Activated naive CD8-positive, alpha-beta T cell treated with anti-CD3 and anti-CD28 coated beads for 36 hours (primary cell): ENCODE measurements at places on chromosomes 3 and 15.
A peak's percentile ranks its signal among the peaks of the same experiment; 100 is the strongest.

- no peak for DNase-seq
Observed at GRCh38 chr15:60000824-60001609, 3.1 kb upstream of the FOXB1 start.

DNA sequence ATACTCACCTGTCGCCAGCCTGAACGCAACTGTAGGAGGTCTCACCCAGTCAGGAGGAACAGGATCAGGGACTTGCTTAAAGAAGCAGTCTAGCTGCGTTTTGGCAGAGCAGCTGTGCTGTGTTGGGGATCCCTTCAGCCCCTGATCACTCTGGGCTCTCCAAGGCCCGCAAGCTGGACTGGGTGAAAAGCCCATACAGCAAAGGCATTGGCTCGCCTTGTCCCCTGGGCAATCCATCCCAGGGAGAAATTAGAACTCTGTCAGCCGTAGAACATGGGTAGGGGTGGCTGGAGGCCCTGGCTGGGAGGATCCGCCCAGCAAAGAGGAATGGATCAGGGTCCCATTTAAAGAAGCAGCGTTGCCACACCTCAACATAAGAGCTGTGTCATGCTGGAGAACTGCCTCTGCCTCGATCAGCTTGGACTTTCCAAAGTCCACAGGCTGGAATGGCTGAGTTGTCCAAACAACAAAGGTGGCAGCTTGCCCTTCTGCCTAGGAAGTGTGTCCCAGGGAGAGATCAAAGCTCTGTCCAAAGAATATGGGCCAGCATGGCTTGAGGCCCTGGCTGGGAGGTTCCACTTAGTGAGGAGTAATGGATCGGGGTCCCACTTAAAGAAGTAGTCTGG, 9.1 kb downstream of the OR5H2 start:
- no peak for DNase-seq

DNA sequence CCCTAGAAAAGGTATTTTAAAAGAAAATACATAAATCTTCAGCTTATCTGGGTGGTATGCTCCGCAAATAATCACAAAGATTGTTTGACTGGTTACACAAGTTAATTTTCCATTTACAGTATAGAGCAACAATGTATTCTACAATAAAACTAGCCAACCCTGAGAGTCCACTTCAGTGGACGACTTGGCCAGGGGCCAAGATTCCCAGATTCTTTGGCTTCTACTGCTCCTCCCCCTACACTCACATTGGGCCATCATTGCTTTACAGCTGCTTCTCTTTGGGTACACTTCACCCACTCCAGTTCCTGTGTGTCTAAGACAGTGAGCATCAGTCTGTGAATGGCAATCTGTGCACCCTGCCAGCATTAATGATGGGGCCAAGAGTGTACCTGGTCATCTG, 17.2 kb upstream of the PRICKLE2 start:
- no peak for DNase-seq

- no peak for DNase-seq
Observed at GRCh38 chr3:192928720-192929119, 11.1 kb upstream of the MB21D2 start.

DNA sequence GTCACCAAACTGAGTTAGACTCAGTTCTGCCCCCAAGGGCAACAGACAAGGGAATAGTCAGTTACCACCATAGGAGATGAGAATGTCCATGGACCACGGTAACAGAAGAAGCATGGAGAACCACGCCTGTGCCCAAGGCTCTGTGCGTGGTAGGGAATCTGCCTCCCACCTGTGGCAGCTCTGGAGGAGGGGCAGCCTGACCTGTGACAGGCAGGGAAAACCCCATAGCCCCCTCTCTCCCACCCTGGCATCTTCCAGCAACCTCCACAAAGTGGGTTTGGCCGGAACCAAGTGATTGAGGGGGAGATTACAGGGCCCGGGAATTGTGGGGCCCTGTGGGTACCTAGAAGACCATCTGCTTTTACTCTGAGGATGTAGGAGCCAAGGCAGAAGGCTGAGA, 14.3 kb upstream of the LTF start:
- no peak for DNase-seq

DNA sequence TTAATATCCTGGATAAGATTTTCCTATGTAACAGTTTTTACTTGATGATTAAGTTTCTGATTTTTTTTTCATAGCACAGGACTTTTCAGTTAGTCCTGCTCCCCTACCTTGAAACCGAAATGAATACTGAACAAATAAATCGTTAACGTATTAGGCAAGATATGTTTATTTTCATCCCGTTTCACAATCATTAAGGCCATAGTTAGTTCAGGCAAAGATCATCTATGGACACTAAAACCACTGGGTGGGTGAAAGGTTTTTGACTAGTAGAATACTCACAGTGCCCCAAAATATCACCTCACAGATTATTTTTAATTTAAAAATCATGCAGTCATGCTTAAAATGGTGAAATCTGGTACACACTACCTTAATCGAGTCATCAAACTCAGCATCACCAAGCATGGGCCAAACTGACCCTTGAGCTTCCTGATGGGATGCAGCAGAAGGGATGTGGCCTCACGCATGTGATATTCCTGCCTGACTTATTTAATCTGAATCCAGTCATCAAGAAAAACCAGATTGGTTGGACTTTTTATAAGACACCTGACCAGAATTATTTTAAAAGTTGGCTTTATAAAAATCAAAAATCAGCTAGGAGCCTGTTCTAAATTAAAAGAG, 365.0 kb downstream of the LPP start:
- no peak for DNase-seq

DNA sequence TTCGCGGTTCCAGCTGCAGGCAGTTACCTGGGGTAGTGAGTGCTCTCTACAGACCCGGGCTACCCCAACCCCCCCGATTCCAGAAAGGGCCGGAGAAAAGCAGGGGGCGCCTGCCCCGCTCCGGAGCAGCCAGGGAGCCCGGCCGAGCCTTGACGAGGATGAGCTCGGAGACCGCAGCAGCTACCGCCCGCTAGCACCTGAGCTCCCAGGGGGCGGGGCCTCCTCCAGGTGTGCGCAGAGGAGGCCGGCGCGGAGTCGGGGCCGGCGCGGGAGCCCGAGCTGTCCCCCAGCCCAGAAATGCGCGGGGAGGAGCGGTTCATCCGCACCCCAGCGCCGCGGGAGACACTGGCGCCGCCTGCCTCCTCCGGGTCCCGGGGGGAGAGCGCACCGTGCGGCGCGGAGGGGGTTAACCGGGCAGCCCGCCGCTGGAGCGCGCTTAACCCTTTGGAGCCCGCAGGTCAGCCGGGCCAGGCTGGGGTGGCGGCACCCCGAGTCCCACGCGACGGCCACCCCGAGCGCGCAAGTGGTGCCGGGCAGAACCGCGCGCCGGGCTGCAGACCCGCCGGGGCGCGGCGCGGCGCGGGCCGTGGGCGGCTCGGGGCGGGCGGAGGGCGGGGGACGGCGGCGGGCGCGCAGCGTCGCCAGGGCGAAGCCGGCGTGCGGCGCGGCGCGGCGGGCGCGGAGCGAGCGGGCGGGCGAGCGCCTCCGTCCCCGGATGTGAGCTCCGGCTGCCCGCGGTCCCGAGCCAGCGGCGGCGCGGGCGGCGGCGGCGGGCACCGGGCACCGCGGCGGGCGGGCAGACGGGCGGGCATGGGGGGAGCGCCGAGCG, at the start of gene CACNA1D:
Gene CACNA1D, plus strand, starts transcription at position 649 of the 829 bp plus-strand sequence. CDS start 556 bp downstream, outside the sequence.
- DNase-seq: peak; percentile 17

- DNase-seq: no peak
Observed at GRCh38 chr3:28109829-28110228, 131.6 kb upstream of the CMC1 start.

DNA sequence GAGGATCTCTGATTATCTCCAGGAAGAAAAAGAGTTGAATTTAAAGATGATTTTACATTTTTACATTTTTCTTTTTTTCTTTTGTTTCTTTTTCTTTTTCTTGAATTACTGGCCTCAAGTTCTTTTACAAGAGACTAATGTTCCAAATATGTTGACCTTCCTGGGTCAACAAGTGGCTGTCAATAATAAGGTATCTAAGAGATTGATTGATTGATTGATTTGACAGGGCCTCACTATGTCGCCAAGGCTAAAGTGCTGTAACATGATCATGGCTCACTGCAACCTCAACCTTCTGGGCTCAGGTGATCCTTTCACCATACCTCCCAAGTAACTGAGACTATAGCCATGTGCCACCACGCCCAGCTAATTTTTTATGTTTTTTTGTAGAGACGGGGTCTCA, 44.6 kb downstream of the KIF9 start:
- DNase-seq: no peak

- DNase-seq: no peak
Observed at GRCh38 chr3:61360297-61360965, 109.2 kb upstream of the FHIT start.

- peak; percentile 34 for DNase-seq
Observed at GRCh38 chr3:194204042-194204987, 68.4 kb downstream of the HES1 start.

- DNase-seq: no peak
Observed at GRCh38 chr3:61601831-61602230, 40.5 kb downstream of the PTPRG start.

DNA sequence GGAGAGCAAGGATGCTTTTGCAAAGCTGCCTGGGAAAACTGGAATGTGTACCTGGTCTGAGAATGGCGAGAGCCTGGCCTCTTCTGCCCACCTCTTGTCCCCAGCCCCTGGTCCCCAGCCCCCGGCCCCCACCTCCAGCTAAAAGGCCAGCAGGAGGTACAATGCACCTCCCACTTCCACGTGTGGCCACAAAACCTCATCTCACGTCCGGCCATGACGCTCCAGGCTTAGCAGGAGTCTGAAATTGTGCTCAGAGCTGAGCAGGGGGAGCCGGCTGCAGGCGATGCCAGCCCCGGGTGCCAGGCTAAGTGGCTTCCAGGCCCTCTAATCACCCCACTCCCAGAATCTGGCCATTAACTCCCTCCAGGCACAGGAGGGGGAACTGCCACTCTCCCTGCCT, 83.1 kb upstream of the PRR20G start:
- no peak for DNase-seq

DNA sequence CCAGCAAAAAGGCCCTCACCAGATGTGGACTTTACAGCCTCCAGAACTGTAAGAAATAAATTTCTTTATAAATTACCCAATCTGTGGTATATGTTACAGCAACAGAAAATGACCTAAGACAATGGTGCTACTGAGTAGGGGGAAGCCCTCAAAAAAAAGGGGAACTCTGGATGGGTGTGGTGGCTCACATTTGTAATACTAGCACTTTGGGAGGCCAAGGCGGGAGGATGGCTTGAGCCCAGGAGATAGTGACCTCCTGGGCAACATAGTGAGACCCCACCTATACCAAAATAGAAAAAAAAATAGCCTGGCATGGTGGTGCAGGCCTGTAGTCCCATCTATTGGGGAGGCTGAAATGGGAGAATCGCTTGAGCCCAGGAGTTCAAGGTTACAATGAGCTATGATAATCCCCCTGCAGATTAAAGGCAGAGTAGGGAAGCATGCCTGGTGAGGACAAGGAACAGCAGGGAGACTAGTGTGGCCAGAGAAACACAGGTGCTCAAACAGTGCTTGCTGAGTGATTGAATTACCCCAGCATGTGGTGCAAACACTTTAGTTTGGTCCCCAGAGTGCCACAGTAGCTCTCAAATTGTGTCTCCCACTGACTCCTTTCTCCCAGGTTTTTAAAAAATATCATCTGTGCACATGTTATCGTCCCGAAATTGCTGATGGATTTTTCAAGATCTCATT, 13.9 kb upstream of the USP3 start:
- no peak for DNase-seq

DNA sequence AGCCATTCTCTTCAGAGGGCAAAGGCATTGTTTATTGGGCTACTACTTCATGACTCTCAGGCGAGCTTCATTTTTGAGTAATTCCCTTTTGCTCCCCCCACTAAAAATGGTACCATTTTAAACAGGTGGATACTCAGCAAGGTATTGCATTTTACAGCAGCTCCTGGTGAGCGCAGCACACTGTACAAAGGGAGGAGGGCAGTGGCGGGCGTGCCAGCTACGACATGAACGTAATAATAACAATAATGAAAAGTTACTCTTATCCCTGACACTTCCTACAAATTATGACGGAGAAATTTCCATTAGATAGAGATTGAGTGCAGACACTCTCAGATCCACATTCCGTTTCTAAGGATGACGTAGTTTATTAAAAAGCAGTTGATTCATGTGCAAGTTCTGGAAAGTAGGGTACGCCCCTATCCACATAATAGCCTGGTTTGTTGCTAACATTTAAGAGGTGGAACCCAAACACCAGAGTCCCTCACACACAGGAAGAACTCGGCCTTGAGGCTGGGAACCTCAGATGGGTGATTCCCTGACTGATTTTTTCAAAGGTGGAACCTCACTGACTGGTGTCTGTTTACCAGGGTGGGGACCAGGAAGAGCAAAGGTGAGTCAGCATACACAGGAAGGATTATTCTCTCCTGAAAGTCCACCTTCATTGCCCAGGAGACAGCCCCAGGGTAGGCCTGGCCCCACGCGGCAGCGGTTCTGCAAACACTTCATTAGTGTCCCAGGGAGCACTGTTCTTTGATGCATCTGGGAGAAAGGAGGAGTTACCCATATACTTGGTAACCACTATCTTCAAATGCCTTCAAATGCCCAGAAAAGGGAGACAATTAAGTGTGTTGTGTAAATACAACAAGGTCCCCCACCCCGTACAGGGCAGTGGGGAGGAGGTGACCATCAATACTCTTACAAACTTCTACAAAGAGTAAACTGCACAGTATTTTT, 69.9 kb downstream of the LDHAL6B start:
- no peak for DNase-seq

DNA sequence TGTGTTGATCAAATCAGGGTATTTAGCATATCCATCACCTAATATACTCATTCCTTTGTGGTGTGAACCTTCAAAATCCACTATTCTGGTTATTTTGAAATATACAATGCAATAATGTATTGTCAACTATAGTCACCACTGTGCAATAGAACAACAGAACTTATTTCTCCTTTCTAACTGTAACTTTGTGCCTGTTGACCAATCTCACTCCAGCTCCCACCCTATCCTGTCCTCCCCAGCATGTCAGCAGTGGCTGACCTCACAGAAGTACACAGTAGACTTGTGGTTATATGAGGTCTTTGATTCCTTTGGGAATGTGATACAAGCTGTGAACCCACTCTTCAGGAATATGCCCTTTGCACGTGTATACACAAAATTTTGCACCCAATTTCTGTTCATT, 64.2 kb downstream of the ECT2 start:
- DNase-seq: no peak

DNA sequence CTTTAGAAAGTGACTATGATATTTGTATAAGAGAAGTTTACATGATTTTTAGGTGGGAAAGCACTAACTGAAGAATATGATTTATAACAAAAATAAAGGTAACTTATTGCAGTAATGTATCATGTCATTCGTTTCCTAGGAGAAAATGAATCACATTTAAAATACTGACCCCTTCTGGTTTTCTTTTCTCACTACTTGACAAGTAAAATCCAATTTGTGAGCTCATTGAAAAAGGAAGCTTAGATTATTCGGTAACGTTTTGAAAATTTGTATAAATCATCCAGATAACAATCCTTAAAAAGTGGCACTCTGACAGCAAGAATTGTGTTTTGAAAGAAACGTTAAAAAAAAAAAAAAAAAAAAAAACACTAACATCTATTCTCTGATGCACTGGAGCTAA, 39.0 kb downstream of the NSUN3 start:
- no peak for DNase-seq

- no peak for DNase-seq
Observed at GRCh38 chr15:71612869-71613268, 197.5 kb upstream of the NR2E3 start.
